ENCODE measurements at places on chromosomes 6 and 20.

GRCh38 chr6:46486181-46486580 lies 5.1 kb downstream of the RCAN2 start:
- no peak for DNase-seq

- DNase-seq: no peak
Measured at GRCh38 chr6:38725414-38726183, 10.5 kb downstream of the DNAH8 start.

DNA sequence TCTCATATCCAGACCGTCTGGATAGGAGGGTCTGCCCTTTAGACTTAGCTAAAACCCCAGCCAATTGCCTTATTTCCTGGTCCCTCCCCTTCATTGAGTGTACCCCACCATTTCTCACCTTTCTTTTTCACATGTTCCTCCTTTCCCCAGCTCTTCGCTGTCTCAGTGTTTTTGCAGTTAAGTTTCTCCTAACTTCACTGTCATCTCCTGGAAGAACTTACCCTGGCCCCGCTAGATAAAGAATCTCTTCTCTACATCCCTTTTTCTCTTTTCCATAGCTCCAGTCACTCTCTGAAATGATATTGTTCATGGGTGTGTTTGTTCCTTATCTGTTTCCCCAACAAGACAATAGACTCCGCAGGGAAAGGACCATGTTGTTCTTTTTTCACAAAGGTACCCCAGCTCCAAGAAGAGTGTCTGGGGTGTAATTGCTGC lies 208.8 kb downstream of the TSHZ2 start:
- DNase-seq: no peak

- no peak for DNase-seq
Measured at GRCh38 chr6:107956586-107957307, 1.3 kb downstream of the SEC63 start.
